ENCODE measurements at places on chromosomes 12 and 14.

DNA sequence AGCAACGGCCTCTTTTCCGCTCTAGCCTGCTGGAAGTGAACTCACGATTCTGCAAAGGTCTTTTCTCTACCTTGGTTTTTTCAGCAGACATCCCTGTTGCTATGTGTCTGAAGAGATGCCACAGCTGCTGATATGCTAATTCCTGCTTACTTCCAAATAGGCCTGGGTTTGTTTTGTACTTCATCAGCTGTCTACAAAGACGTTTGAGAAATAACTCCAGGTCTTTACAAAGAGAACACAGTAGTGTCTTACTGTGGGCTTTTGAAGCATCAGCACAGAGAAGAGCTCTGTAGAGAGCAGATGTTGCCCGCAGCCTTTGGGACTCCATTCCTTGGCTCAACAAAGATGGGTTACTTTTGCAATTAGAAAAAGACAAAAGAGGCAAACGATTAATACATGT is 1366.5 kb downstream of the AACS start:
- H3K36me3 ChIP-seq, result no peaks in the 10 kb centered on the region
- H3K27me3 ChIP-seq, result no peaks in the 10 kb centered on the region
- no peak overlapping the region for H3K27ac ChIP-seq
- DNase-seq, result no peak
- no peaks in the 10 kb centered on the region for H3K4me1 ChIP-seq

GRCh38 chr12:73950507-73950906 is 587.1 kb upstream of the ATXN7L3B start:
- no peak overlapping the region for H3K4me3 ChIP-seq
- no peak overlapping the region for H3K27ac ChIP-seq
- H3K4me1 ChIP-seq, result no peaks in the 10 kb centered on the region

- peak; percentile 27 for DNase-seq
- H3K27me3 ChIP-seq, result no peaks in the 10 kb centered on the region
- H3K4me3 ChIP-seq, result no peak overlapping the region
- H3K4me1 ChIP-seq, result peaks cover 28% of the 10 kb centered on the region
Observed at GRCh38 chr12:724194-724855, 28.1 kb upstream of the WNK1 start.

DNA sequence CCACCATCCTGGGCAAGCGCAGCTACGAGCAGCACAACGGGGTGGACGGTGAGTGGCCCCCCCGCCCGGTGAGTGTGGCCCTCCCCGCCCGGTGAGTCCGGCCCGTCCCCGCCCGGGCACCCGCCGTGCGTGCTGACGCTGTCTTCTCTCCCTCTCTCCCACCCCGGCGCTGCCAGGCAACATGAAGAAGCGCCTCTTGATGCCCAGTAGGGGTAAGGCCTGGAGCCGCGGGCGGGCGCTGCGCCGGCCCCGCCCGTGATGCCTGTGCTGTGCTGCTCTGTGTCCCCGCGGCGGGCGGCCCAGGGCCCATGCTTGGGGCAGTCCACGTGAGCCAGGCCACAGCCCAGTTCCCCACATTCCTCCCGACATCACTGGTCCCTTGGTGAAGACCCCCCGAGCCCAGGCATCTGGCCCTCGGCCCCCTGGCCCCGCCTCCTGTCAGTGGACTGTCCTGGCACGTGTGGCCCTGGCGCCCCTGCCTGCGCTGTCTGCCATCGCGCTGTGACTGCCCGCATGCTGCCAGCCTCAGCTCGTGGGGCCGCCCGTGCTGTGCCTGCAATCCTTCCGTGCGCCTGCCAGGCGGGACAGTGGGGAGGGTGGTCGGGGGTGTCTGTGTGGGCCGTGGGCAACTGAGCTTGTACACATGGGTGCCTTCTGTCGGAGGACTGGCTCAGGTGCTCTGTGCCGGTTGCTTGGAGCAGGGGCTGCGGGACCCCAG is 7.9 kb upstream of the CRIP2 start:
- DNase-seq, result no peak
- peaks cover 14% of the 10 kb centered on the region for H3K36me3 ChIP-seq
- H3K27me3 ChIP-seq, result no peaks in the 10 kb centered on the region
- peaks cover 13% of the 10 kb centered on the region for H3K4me1 ChIP-seq
- H3K4me3 ChIP-seq, result no peak overlapping the region
- no peak overlapping the region for H3K27ac ChIP-seq

GRCh38 chr14:49969961-49970360 is 77.1 kb downstream of the ARF6 start:
- no peaks in the 10 kb centered on the region for H3K27me3 ChIP-seq
- H3K4me3 ChIP-seq, result no peak overlapping the region
- no peak overlapping the region for H3K27ac ChIP-seq
- H3K4me1 ChIP-seq, result peaks cover 45% of the 10 kb centered on the region

- no peak overlapping the region for H3K27ac ChIP-seq
- DNase-seq, result no peak
- H3K27me3 ChIP-seq, result no peaks in the 10 kb centered on the region
Observed at GRCh38 chr12:68675101-68675842, 11.5 kb upstream of the NUP107 start.

Measured in HCT116 (cell line).